ENCODE measurements at places on chromosomes 2 and 18.
A peak's percentile ranks its signal among the peaks of the same experiment; 100 is the strongest.

- peak; percentile 53 for DNase-seq
Observed at GRCh38 chr2:33475224-33476130, 972 bp upstream of the RASGRP3 start.

DNA sequence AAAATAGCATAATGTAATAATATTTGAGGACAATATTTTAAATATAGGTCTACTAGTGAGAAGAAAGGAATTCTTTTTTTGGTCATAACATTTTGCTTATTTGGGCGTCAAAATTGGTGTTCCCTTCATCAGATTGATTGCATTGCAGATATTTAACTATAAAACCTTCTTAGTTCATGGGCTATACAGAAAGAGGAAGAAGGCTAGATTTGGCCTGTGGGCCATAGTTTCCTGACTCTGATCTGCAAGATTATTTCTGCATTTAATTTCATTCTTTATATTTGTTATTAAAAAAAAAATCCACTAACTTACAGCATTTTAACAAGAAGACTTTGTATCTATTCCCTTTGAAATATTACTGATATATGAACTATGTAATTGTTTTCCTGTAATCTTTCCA, 31.9 kb downstream of the PIKFYVE start:
- DNase-seq = no peak

DNA sequence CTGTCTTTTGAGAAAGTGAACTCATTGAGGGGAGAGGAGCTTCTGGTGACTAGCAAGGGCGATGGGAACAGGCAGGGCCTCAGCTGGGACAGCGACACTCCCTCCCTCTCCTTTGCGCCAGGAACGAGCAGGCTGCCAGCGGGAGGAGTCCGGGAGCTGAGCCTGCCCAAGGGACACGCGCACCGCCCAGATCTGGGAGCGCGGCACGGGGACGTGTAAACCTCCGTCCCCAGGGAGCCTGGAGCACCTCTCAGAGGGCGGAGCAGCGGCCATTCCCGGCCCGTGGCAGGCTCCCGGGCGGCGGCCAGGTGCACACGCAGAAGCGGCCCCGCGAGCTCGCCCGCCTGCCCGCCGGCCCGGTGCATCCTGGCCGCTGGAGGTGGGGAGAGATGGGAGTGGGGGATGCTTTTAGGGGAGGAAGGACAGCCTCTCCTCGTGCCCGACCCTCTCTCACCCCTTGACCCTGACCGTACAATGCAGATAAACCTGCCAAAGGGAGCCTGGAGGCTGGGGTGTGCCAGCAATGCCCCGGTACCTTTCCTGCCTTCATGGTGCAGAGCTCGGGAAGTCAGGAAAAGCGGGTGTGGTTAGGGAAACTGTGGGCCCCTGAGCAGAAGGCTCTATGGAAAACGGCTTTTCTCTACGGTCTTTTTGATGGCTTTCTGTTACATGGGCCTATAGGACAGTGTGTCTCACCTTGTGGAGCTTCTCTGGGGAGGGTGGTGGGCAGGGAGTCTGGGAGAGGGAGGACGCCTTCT, 2.2 kb downstream of the AQP4 start:
- DNase-seq = no peak

DNA sequence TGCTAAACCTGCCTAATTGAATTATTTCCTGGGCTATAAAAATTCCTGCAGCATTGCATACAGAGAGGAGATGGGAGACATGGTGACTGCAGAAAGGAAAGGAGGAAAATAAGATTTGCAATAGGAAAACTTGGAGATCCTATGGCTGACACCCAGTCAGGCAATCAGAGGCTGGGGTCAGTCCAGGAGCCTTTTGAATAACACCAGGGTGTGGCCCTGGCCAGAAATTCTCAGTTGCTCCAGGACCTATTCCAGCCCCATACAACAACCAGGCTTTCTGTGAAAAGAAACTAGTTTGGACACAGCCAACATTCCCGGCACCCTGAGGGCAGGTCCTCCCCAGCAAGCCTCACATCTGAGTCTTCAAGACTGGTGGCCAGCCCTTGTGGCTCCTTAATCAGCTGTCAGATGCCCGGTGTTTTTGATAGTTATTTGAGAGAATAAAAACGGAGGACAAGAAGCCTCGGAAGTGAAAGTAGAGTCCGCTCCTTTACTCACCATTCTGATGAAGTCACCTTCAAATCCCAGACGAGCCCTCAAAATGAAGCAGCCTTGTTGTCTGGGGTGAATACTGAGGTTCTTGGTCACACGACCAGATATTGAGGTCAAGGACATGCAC, 31.1 kb upstream of the GMCL1 start:
- no peak for DNase-seq

GRCh38 chr2:178271629-178272333, 77.5 kb downstream of the OSBPL6 start:
- DNase-seq = no peak

- no peak for DNase-seq
Observed at GRCh38 chr2:119496682-119497081, 27.6 kb downstream of the SCTR start.

GRCh38 chr18:3985020-3985419, 470.1 kb downstream of the DLGAP1 start:
- no peak for DNase-seq

GRCh38 chr2:10531874-10532637, 83.9 kb upstream of the ODC1 start:
- no peak for DNase-seq

GRCh38 chr2:55161295-55162210, 70.5 kb downstream of the CLHC1 start:
- DNase-seq = no peak

- DNase-seq = no peak
Observed at GRCh38 chr18:60391571-60392226, 19.1 kb upstream of the MC4R start.

- DNase-seq = no peak
Observed at GRCh38 chr2:173149491-173149890, 73.8 kb downstream of the MAP3K20 start.

GRCh38 chr2:231259104-231259503, 60.7 kb downstream of the ARMC9 start:
- DNase-seq = no peak

GRCh38 chr2:26633993-26634595, 7.1 kb downstream of the CIB4 start:
- DNase-seq = no peak

DNA sequence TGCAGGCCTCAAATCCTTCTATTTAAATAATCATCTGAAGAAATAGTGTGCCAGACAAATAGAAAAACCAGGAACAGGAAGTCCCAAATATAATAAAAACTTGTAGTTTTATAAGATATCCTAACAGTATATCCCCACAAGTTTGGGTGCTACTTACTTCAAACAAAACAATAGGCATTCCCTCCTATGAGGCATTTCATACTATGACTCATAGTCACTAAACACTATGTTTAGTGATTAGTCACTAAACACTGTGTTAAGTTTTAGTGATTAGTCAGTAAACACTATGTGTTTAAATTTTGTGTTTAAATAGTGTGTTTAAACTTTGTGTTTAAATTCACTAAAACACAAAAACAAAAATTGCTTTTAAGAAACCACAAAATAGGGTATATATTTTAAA, 407.0 kb upstream of the CDH19 start:
- DNase-seq = no peak

DNA sequence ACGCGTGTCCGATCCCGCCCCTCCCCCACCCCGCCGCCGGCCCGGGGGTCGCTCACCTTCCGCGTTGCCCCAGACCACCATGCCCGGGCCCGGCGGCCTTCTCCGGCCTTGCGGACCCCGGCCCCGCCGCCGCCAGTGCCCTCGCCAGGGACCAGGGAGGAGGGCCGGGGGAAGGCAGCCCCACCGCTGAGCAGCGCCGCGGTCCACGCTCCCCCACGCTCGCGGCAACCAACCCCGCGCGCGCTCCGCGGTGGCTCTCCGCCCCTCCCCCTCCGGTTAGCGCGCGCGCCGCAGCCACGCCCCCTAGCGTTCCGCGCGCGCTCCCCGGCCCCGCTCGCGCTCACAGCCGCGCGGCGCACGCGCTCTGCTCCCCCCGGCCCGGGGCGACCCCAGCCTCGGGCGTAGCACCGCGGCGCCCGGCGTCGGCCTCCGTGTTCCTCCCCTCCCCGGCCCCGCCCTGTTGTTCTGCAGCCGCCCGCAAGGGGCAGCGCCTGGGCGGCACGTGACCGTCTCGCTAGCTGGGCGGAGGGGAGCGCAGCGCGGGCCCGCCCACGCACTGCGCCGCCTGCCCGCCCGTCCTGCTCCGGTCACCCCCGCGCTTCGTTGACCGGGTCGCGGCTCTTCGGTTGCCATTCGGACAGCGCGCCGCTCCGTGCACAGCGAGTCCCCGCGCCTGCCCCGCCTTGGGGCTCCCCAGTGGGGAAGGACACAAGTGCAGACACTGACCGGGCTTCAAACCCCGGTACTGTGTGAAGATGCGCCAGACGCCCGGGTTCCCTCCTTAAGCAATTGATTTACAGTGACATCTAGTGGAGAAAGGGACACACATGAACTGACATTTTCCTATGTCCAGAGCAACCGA, at the start of gene REV1:
TSS of gene REV1 (minus strand) at position 257 of the 862 bp plus-strand sequence. CDS start 25,042 bp downstream, outside the sequence.
- DNase-seq = peak; percentile 90

DNA sequence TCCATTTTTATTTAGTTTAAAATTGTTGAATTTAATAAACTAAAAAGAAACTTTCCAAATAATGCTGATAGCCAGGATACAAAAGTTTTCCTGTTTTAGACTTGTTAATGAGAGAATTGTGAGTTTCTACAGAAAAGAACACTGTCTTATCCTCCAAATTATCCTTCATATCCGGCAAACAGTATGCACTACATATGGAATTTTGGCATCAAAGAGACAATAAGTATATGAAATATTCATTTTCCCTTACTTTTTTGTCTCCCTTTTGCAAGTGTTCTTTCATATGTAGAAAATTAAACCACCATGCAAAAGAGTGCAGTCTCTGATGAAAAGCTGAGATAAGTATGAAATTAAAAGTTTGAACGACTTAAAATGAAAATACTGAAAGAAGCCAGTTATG, 159.4 kb downstream of the UBE2E3 start:
- DNase-seq = no peak

- DNase-seq = no peak
Observed at GRCh38 chr2:9244985-9245544, 38.5 kb downstream of the ASAP2 start.

GRCh38 chr2:26245810-26246209, 1.1 kb downstream of the HADHB start:
- no peak for DNase-seq

GRCh38 chr2:85886590-85886989, 2.2 kb downstream of the ST3GAL5 start:
- DNase-seq = no peak

GRCh38 chr2:64393383-64394010, 60.5 kb upstream of the LGALSL start:
- no peak for DNase-seq

- DNase-seq = no peak
Observed at GRCh38 chr2:205686783-205687640, 4.7 kb downstream of the NRP2 start.

DNA sequence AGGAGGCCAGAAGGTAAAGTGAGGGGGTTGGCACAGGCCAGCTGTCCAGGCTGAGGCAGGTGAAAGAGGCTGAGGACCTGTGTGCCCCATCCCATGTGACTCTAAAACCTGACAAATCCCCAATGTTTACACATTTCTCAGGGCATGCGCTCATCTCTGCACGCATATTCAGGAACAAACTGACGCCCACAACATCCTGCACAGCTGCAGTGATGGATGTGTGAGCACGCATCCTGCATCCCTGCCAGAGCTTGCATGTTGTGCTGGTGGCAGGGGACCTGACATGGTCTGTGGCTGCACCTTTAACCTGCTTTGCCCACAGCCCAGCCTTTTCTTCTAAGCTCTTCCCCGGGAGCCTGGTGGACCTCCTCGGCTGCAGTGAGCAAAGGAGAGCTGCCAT, 83.1 kb downstream of the FBXO15 start:
- DNase-seq = no peak

- DNase-seq = no peak
Observed at GRCh38 chr2:23375448-23375847, 9.5 kb upstream of the KLHL29 start.

DNA sequence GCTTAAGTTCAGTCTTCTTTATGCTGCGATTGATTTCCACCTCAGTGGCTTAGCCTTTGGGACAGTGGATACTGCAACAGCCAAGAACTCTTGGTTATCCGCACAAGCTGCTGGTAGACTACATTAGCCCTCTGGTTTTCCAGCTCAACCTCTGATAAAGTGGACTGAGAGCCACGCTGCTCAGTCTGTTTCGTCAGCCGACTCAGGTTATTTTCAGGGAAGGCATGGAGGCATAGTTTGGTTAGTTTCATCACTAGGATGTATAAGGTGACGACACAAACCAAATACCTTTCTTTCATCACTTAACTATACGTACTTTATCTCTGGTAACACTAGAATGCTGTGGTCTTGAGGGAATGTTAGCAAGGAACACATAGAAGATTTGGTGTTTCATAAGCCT, 14.2 kb downstream of the CD8A start:
- no peak for DNase-seq

- DNase-seq = no peak
Observed at GRCh38 chr2:128291161-128291843, 27.4 kb downstream of the HS6ST1 start.

DNA sequence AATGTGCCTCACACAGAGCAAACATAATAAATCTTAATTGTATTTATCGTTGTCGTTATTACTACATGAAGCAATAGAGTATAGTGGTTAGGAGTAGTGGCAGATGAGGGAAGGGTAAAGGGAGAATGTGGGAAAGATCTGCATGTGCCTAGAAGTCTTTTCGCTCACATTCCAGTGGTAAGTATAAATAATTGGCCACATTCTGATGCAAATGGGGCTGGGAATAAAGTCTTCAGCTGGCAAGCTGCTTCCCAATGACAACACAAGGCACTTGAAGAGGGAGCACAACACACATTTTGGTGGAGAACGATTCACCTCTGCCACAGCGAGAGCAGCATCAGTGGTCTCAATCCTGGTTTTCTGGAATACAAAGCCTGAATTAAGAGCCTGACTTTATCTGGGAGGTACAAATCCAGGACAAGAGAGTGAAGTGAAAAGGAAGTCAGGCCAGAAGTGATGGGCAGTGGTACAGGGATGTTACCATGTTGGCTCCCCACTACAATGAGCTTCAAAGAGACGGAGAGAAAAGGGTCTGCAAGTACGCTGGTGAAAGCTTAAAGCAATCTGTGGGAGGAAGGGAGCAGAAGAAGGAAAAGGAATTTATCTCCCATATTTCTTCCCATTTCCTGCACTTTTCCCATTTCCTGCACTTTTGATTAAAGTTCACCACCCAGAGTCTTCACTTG, 112.3 kb downstream of the ARHGAP15 start:
- no peak for DNase-seq

GRCh38 chr18:63107931-63108330, 211.6 kb downstream of the BCL2 start:
- DNase-seq = no peak

DNA sequence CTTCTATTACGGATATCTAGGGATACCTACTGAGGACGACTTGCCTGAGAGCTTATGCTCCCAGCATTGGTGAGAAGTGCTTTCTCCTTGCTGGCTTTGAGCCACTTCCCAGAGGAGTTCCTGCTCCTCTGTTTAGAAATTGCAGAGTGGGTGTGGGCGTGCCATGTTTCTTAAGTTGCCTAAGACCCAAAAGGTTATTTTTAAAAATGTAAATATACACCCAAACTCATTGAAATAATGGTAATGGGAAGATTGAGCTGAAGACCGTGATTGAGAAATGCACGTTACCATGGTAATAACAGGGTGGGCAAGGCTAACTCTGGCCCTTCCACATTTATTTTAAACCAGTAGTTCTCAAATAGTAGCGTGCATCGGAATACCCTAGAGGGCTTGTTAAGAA, 17.2 kb upstream of the TMEM200C start:
- DNase-seq = no peak

- DNase-seq = no peak
Observed at GRCh38 chr2:128552806-128553551, 234.3 kb upstream of the HS6ST1 start.

GRCh38 chr2:206987810-206988209, 48.5 kb downstream of the CPO start:
- no peak for DNase-seq

All from effector CD8-positive, alpha-beta T cell (primary cell).